ENCODE measurements at places on chromosomes 2 and 18.

GRCh38 chr2:165820296-165820695 is 26.2 kb upstream of the GALNT3 start:
- no peak for DNase-seq

- DNase-seq = peak; percentile 9
These were observed 225.4 kb upstream of the FBXO11 start for GRCh38 chr2:48131539-48132270.

DNA sequence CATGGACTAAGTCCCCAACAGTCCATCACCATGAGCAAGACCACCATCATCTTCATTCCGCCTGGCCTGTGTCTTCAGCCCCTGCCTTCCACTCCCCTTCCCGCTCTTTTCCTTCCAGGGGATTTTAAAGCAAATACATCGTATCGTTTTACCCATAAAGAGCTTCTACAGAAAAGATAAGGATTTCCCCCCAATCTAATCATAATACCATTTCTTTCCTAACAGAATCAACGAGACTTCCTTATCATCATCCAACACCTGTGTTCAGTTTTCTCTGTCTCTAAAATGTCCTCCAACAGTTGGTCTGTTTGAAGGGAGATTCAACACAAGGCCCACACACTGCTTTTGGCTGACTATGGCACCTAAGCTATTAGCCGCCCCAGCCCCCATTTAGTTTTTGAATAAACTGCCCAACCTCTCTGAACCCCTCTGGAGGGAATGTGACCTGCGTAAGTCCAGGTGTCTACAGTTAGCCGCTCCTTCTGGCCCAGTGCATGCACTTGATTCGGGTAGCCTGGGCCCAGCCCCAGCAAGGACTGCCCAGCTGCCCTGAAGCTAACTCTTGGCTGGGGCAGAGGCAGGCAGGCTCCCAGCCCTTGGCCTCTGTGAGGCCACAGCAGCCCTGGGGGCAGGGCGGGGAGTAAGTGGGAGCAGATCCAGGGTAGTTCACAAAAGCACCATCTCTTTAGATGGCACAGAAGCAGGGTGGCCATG is 25.3 kb upstream of the SEMA4C start:
- no peak for DNase-seq

GRCh38 chr2:10331027-10331701 is 28.5 kb downstream of the HPCAL1 start:
- no peak for DNase-seq

DNA sequence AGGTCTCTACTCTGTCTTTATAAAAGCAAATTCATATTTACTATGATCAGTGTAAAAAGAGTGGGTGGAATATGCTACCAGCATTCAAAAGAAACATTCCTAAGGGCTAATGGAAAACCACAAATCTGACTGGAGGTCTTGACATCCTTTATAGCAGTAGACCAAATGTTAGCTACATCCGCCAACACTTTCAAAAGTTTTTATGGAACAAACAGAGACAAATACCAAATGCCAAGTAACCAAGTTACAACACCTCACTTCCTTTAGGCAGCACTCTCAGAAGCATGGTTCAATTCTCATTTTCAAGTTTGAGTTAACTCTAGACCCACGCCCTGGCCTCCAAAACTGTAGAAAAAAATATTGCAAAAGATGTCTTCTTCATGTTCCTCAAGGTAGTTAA is 78.3 kb upstream of the SETBP1 start:
- DNase-seq = no peak

DNA sequence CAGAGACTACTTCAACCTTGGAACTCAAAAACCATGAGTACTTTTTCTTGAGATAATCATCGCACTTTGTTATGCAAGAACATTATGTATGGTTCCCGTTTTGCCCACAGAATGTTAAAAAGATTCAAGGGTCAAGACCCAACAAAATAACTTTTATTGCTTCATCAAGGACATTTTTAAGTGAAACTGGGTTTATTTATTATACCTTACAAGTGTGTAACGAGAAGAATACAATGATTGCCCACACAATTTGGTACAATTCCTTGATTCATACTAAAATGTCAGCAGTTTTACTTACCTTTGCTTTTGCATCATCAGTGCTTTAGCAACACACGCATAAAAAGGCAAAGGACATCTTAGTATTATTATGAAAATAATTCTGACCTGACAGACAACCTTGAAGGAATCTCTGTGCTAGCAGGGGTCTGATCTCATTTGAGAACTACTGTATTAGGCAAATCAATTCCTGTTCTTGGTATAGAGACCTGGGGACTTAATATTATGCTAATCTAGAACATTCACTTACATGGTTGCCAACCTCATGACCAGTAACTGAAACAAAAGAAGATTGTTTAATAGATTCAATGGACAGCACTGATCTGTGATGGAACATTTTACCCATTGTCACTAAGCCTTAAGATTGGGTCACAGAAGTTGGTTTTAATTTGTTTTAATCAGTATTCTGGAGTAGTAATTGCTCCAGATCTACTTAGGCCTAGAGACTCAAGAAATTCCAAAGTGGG is 16.2 kb downstream of the CCDC88A start:
- DNase-seq = no peak

DNA sequence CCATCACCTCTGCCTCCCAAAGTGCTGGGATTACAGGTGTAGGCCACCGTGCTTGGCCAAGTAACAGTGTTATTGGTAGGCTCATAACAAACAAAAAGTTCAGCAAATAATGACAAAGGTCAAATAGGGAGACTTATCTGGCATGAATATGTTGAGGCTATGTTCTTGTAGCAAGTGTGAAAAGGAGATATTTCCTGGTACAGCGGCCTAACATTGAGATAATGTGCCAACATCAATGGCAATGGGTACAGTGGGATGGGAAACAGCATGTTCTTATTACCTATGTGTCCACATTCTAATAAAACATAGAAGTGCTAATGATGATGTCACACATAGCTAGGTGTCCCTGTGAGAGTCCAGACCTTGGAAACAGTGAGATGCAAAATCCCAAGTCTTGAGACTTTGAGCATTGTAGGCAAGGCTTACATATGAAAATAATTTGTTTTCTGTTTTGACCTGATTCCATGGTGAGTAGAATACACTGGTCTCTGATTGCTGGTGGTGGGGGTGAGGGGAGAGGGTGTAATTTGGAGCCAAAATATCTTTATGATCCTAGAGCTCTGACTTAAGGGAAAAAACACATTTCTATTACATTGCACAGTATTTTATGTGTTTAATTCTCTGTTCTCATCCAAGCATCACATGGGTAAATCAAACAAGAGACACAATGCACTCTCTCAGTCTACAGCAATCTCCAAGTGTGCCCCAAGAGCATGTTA is 33.1 kb upstream of the PMAIP1 start:
- no peak for DNase-seq

GRCh38 chr2:74917702-74918619 is 40.5 kb upstream of the POLE4 start:
- no peak for DNase-seq

DNA sequence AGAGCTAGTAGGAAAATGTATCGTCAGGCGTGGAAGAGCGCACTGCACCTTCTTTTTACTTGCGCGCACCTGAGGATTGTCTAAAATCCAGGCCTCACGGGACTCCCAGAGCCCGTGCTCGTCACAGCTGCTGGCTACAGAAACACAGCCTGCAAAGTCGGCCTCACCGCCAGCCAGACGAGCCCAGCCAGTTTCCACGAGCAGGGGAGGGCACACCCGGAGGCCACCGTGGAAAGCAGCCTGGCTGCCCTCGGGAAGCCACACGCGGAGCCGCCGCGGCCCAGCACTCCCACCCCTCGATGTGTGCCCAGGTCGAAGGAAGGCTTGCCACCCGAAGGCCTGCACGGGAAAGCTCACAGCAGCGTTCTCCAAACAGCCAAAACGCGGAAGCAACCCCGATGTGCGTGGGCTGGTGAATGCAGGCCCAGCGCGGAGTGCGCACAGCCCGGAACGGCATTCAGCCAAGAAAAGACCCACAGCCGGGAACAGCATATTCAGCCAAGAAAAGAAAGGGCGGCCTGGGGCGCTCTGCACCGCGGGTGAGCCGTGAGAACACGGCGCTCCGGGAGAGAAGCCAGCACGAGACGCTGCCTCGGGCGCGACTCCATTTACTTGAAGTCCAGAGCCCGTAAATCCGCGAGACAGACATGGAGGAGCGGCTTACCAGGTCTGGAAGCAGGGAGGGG is 53.9 kb upstream of the SALL3 start:
- DNase-seq = no peak

DNA sequence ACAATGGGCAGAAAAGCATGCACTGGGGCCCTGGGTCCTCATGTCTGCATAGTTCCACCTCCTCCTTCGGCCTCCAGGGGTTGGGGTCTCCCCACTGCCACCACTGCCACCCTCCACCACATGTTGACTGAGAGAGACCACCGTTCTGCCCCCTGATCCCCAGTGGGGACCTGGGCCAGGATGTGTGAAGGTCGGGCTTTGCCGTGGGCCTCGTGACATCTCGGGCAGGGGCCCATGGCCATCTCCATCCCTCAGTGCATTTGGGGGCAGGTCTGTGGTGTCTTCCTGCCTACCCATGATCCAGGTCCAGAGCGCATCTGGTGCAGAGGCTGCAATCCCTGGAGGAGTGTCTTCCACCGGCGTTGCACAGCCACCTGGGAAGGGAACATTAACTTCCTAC is 166.8 kb upstream of the POU3F3 start:
- no peak for DNase-seq

DNA sequence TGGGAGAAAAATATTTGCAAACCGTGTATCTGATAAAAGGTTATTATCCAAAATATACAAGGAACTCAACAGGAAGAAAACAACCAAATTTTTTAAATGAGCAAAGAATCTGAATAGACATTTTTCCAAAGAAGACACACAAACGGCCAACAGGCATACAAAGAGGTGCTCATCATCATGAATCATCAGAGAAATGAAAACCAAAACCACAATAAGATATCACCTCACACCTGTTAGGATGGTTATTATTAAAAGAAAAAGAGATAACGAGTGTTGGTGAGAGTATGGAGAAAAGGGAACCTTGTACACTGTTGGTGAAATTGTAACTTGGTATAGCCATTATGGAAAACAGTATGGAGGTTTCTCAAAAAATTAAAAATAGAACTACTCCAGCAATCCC is 463.3 kb downstream of the IRS1 start:
- no peak for DNase-seq

- DNase-seq = no peak
These were observed 115.8 kb upstream of the ZFP36L2 start for GRCh38 chr2:43341959-43342757.

DNA sequence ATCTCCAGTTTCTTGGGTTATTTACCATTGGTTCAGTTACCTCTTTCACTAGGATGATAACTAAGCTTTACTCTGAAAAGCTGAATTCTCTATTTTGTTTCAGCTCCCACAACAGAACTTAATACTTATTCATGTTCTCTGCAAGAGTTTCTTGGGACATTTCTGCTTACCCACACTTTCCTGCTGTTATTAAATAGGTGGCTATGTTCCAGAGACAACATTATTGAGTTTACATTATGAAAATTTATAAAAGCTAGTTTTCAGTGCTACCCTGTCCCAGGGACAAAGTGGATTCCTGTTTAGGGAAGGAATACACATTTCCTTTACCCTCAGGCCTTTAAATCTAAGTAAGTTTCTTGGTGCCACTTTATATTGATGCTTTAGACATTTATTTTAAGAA is 7.0 kb upstream of the GPD2 start:
- DNase-seq = no peak
